ENCODE measurements at places on chromosomes 2 and 18. TPM values are rescaled to one million over a fixed set of nuclear protein-coding genes. Genes with fewer than 3 reads are reported as not detected.

Gene RFX8
- not detected for total RNA-seq

Gene IL1RL1
- total RNA-seq, result not detected

Gene HAAO
- 14.5 TPM for total RNA-seq

Gene CYP27C1
- total RNA-seq, result 8.0 TPM

Gene FAM237A
- total RNA-seq, result not detected

Gene ARHGAP25
- 1.8 TPM for total RNA-seq

Gene TLK1
- total RNA-seq, result 76.8 TPM

Gene PROC
- 25.3 TPM for total RNA-seq

Gene MARS2
- 7.9 TPM for total RNA-seq

Gene CTAGE1
- not detected for total RNA-seq

Gene HRH4
- not detected for total RNA-seq

Gene MAPK4
- total RNA-seq, result 16.3 TPM

Gene PRLH
- total RNA-seq, result not detected

Gene LPIN2
- 25.9 TPM for total RNA-seq

Gene VSNL1
- 1.1 TPM for total RNA-seq

Gene QPCT
- total RNA-seq, result 2.7 TPM

Gene TM4SF20
- not detected for total RNA-seq

Gene CACNB4
- total RNA-seq, result 2.3 TPM

Gene TEX44
- total RNA-seq, result not detected
